Right ventricle myocardium superior (tissue), 1 donor: ENCODE measurements at places on chromosomes 5 and 9. TPM values are rescaled to one million over a fixed set of nuclear protein-coding genes. Genes with fewer than 3 reads are reported as not detected.

Gene PKD2L2
- total RNA-seq = 0.48 TPM

Gene PCDHB11
- 0.73 TPM for total RNA-seq

Gene CCDC192
- not detected for total RNA-seq

Gene DDX41
- total RNA-seq = 22.6 TPM

Gene CRB2
- total RNA-seq = not detected

Gene PRSS3
- total RNA-seq = not detected

Gene GFI1B
- total RNA-seq = not detected

Gene SPINK4
- not detected for total RNA-seq

Gene SV2C
- total RNA-seq = not detected

Gene CHMP5
- total RNA-seq = 45.8 TPM

Gene SLIT3
- 12.5 TPM for total RNA-seq

Gene GABRB2
- not detected for total RNA-seq

Gene UBE2R2
- 44.4 TPM for total RNA-seq

Gene EIF4E1B
- total RNA-seq = not detected

Gene NTRK2
- 4.5 TPM for total RNA-seq

Gene CNTNAP3
- total RNA-seq = 10.1 TPM

Gene BTNL3
- total RNA-seq = not detected

Gene CDKN2A
- total RNA-seq = 0.67 TPM

Gene ANKRD33B
- total RNA-seq = 2.9 TPM

Gene PCDH12
- 9.2 TPM for total RNA-seq

Gene IFNK
- not detected for total RNA-seq

Gene NEUROG1
- total RNA-seq = not detected

Gene NUTM2F
- total RNA-seq = not detected

Gene LCN1
- total RNA-seq = not detected

Gene TEX53
- total RNA-seq = not detected

Gene GPSM1
- total RNA-seq = 50.3 TPM

Gene DOCK2
- total RNA-seq = 6.3 TPM

Gene TMEM215
- total RNA-seq = not detected

Gene SURF2
- 14.0 TPM for total RNA-seq

Gene ENHO
- total RNA-seq = 0.48 TPM

Gene PDGFRB
- 47.0 TPM for total RNA-seq

Gene AHRR
- 1.8 TPM for total RNA-seq

Gene PPP1R2B
- not detected for total RNA-seq

Gene CAMK4
- total RNA-seq = 0.16 TPM

Gene BTNL8
- total RNA-seq = not detected

Gene PAX5
- not detected for total RNA-seq

Gene KIF2A
- 10.6 TPM for total RNA-seq

Gene ADAMTS12
- 1.7 TPM for total RNA-seq

Gene SPINK7
- not detected for total RNA-seq

Gene SOWAHA
- 0.13 TPM for total RNA-seq

Gene ANXA2R
- 0.94 TPM for total RNA-seq

Gene PTPN3
- total RNA-seq = 38.6 TPM

Gene SAXO1
- total RNA-seq = not detected

Gene RALGPS1
- total RNA-seq = 17.7 TPM

Gene OR1J2
- total RNA-seq = not detected

Gene FLT4
- 5.6 TPM for total RNA-seq

Gene IL5
- not detected for total RNA-seq

Gene IZUMO3
- not detected for total RNA-seq

Gene PDZD2
- 81.5 TPM for total RNA-seq

Gene FOXD4L6
- not detected for total RNA-seq

Gene HMHB1
- not detected for total RNA-seq

Gene WDR36
- total RNA-seq = 12.8 TPM
